ENCODE measurements at places on chromosomes 5 and 9.

GRCh38 chr5:177494346-177495195 is 2.8 kb downstream of the PDLIM7 start:
- no peak for DNase-seq

GRCh38 chr9:100811643-100812042 is 216.9 kb upstream of the PLPPR1 start:
- no peak for DNase-seq

DNA sequence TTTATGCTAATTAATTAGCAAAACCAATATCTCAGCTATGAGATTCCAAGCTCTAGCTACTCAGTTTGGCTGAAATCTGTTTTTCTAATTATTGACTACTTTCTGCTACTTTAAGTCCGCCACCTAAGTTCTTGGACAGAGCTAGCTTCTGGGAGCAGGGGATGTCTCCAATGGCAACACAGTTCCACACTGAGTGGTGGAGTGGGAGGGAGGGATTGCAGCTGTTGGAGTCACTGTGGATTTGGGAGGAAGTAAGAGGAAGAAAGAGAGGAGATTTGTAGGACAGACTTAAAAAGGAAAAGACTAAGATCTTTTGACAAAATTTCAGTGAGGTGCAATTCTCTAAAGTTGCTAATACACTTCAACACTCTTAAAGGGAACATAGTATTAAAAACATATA is 450.8 kb downstream of the NFIB start:
- DNase-seq = no peak

DNA sequence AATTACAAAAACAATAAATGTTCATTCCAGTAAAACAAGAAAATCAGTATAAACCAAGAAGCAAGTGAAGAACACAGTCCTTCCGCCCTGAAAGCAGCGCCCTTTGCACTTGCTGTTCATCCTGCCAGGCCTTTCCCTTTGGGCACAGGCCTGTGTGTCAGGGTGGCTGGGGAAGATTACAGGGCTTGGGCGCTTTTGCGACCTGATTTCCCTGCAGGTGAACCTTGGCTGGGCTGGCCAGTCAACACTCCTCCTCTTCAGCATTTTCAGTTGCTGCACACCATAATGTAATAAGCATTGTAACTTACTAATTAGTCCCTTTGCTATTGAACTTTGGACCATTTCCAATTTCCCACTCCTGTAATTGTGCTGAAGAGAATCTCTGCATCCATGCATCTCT is 38.6 kb upstream of the TDRD7 start:
- DNase-seq = no peak

- DNase-seq = no peak
Measured at GRCh38 chr5:8839361-8840055, 706.4 kb downstream of the SEMA5A start.

DNA sequence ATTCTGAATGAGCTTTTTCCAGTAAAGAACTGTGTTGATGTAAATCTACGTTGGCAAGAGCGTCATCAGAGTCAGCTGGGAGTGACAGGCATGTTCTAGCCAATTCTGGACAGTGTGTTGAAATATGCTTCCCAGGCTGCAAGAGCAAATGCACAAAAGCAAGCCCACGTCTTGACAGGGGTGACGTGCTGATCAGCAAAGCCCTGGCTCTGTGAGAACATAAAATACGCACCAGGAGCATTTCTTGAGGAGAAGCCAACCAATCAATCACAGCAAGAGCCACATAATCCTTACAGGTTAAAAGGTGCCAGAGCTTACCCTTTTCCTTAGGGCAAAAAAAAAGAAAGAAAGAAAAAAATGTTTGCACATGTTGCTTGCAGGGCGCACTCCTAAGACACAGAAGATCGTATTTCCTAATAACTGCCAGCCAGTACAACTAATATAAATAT is 148.1 kb downstream of the PDE4D start:
- peak; percentile 93 for DNase-seq

DNA sequence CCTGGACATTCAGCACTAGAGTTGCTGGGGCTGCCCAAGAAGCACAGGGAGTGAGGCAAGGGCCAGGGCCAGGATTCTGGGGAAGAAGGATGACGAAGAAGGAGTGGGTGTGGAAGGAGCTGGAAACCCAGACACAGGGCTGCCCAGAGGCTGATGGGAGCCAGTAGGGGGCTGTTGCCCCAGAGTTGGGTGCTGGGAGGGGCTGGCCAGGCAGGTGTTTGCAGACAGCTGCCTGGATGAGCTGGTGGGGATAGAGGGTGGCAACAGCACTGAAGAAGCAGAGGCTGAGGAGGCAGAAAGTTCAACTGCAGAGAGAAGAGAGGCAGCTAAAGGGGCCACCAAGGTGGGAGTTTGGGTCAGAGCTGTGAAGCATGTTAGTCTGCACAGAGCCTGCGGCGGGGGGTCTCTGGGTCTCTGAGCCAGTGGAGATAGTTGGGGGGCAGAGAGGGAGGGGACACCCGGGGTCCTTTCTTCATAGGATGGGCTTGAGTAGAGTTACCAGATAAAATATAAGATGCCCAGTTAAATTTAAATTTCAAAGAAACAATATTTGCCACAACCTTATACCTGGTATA is 2.5 kb upstream of the AQP7 start:
- no peak for DNase-seq

DNA sequence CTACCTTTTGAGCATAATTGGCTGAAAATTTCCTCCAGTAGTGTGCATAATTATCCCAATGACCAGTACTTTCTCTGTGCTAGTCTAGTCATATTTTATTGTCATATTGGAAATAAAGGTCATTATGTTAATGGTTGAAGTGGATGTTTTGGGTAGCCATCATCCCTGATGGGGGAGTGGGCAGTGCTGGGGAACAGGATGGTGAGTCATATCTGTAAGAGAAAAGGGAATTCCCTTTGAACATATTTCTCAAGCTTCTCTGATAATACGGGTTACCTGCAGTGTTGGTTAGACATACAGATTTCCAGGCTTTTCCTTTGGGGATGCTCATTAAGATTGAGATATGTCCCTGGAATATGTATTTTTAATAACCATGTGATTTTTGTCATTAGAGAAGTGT is 33.3 kb upstream of the SPATA31D4 start:
- no peak for DNase-seq

DNA sequence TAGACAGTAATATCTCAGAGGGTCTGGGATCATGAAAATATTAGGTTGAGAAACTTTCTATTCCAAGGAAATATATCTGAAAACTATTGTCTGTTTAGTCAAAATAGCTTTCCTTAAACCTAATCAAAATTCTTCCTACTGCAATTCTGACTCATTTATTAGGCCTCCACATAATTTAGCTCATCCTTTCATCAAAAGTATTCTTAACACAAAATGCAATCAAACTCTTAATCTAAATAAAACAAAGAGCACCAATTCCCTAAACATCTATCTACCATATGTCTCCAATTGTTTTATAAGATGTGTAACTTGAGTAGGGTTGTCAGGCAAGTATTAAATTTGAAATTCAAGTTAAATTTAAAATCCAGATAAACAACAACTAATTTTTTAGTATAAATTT is 142.1 kb downstream of the PLK2 start:
- no peak for DNase-seq

DNA sequence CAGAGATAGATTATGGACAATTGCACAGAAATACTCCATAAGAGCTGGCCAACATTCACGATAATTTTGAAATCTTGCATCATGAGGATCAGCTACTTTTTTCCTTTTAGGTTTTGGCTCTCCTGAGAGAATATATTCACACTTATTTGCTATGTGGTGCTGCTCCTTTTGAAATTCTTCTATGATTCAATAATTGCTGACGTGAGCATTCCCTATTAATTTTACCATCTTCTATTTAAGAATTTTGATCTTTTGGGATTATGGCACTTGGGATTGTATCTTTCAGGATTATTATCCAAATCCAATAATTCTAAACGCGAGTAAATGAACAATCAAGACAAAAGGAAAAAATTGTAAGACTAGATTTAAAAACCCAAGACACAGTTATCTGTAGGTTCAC is 358.8 kb downstream of the ELAVL2 start:
- no peak for DNase-seq

Data from vagina (tissue), 2 donors.